ENCODE measurements at places on chromosomes 7 and 10.

DNA sequence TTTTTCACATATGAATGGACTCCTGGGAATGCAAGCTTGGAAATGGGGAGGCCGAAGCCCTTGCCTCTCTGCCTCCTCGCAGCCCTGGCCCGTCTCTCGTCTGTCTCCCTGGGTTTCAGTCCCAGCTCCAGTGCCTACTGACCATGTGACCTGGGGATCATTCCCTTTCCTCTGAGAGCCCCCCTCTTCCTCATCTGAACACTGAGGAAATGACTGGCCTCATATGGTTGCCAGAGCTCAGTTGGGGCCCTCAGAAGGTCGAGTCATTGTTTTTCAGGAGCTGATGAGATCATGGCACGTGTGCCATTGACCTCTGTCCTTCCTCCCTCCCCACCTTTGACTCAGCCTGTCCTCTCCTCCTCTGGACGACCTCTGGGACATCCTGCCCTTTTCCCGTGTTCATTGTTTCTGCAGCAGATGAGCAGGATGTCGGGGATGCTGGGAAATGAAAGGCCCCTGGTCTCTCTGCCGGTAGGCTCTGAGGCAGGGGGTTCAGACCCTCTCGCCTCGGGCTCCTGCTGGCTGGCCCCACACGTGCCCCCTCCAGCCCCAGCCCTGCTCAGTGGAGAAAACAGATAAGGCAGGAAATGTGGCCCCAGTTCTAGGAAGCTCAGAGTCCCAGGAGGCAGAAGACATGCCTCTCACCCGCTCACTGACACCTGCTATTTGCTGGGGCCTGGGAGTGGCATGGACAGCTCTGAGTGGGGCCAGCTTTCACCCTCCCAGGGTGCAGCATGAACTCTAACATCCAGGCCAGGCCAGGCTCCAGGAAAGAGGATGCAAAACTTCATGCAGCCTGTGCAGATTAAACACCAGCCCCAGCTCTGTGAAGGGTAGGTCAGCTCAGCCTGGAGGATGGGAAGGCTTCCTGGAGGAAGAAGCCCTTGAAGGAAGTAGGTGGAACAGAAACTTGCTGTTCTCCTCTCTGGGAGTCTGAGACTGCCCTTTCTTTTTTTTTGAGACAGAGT, 8.3 kb upstream of the PPP1R35 start:
- DNase-seq = no peak

DNA sequence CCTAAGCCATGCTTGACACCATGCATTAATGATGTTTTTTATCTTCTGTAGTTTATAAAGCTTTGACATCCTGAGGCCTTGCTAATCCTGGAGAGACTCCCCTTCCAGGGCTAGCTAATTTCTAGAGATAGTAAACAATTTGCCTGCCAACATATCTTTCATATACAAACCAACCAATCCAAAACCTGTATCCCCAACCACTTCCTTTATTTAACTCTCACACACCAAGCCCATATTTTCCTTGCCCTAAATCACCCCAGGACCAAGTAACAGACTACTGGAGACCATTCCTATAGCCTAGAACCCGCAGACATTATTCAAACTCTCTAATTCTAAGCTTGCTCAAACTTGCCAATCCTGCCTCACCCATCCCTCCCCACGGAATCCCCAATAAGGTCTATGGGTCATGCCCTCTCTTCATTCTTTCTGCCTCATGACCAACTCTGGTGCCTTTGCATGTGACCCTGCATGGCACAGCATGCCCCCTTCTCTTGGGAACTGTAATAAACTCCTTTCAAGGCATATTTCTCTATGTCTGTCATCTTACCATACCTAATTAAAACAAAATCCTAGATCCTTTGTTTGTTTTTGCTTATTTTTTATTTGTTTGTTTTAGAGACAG, 116.6 kb upstream of the CACUL1 start:
- no peak for DNase-seq

GRCh38 chr7:129454249-129454551, 20.0 kb downstream of the STRIP2 start:
- DNase-seq = no peak

GRCh38 chr10:125217990-125218675, 57.8 kb upstream of the CTBP2 start:
- no peak for DNase-seq

- no peak for DNase-seq
Measured at GRCh38 chr10:102236006-102236405, 5.3 kb downstream of the PITX3 start.

DNA sequence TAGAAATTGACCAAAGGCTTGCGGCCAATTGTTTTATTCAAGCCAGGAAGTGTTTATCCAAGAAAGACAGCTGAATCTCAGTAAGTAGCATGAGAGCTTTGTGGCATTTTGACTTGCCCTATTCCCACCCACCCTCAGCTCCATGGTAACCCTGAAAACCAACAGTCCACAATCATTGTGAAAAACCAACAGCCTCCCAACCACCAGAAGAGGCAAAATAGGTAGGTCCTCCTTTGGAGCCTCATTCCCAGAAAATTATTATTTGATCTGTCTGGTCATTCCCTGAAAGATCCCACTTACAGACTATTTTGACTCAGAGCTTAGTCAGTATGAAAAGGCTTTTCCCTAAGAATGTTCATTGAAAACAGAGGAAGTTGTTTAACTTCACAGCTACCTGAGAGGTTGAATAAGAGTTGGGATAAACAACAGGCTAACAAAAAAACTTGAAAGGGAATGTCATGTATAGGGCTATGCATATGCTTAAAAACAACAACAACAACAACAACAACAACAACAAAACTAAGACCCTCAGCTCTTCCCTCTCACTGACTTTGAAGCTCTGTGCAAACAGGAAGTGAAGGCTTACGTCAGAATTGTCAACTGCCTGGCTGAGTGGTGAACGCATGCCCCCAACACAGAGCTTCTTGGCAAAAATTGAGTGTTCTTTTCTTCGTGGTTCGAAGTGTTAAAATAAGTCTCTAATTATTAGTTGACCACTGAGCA, 11.2 kb downstream of the KPNA7 start:
- DNase-seq = no peak

- DNase-seq = no peak
Measured at GRCh38 chr7:50396856-50397255, 53.3 kb downstream of the FIGNL1 start.

DNA sequence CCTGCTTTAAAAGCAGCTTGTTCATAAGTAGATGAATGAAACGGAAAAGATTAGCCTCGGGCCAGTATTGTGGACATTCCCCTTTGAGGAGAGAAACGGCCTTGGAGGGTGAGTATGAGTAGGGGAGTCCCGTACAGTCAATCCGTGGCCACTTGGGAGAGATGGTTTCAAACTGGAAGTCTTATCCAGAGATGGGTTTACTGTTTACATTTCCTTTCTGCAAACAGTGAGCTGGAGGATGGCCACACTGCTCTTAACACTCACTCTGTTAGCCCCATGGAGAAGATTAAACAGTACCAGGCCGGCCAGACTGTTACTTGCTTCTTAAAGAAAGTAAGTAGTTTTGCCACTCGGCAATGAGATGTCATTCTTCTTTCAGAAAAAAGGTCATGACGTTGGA, 20.3 kb downstream of the CALHM2 start:
- no peak for DNase-seq

- no peak for DNase-seq
Measured at GRCh38 chr7:27215356-27215755, 15.5 kb upstream of the HOXA13 start.

- DNase-seq = no peak
Measured at GRCh38 chr7:101669307-101669706, 40.2 kb upstream of the MYL10 start.

DNA sequence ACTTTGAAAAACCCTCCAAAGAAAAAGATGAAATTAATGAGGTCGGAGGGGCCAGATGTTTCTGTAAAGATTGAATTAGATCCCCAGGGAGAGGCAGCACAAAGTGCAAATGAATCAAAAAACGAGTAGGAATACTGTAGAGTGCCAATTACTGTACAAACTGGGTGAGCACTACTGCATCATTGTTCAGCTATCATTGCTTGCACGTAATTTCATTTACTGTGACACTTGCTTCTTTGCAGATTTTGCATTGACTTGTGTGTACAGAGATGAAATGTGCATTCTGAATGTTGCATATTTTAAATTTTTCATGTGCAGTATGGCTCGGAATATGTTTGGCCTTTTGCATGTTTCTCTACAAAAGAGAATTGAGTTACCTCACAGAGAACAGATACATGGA, 123.7 kb downstream of the LCOR start:
- no peak for DNase-seq

- no peak for DNase-seq
Measured at GRCh38 chr7:27554826-27555225, 107.9 kb downstream of the HIBADH start.

DNA sequence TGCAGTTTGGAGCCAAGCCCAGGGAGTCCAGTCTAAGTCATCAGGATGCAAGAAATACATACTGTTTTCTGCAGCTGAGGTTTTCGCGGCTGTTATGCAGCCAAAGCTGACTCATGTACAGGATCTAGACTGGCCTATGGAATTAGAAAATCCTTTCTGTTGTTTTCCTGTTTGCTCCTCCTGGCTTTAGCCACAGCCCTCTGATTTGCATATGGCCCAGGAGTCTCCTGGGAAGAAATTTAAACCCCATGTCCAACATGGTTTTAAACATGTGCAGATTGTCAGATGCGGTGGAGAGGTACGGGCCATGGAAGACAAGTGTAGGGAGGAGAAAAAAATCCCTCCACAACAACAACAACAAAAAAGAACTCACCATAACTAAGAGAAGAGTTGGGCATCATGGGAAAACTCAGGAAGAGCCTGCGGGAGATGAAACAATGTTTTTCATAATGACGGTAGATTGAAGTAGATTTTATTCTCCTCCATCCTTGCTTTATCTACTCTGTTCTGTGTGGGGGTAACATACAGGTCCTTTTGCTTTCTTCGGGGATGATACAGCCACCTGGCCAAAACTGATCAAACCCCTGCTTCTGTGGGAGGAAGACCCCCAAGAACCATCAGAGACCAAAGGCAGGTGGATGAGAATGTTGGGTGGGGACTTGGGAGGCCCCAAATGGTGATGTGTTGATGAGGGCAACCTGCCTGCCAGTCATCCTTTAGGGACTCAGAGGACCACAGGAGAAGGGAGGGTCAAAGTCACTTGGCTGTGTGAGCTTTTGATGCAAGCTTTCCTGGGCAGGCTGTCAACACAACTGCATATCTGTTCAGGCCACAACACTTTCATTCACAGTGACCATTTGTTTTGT, 29.8 kb upstream of the GNA12 start:
- no peak for DNase-seq

DNA sequence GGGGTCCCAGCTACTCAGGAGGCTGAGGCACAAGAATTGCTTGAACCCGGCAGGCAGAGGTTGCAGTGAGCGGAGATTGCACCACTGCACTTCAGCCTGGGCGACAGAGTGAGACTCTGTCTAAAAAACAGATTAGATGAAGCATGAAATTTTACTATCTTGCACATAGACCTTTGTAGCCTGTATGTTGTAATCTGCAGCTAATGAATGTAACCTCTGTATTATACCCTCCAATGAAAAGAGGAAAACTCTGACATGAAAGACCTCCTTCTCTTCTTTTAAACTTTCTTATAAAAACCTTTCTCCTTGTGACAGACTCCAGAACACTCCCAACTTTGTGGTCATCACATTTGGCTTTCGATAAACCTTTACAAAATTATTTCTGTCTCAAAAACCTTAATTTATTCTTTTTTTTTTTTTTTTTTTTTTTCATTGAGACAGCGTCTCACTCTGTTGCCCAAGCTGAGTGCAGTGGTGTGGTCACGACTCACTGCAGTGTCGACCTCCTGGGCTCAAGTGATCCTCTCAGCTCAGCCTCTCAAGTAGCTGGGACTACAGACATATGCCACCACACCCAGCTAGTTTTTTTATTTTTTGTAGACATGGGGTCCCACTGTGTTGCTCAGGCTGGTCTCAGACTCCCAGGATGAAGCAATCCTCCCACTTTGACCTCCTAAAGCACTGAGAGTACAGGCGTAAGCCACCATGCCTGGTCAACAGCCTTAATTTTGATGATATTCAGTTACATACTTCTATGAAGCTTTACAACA, 97.4 kb downstream of the SVOPL start:
- DNase-seq = no peak

- DNase-seq = no peak
Measured at GRCh38 chr7:155213955-155214740, 83.5 kb upstream of the INSIG1 start.

DNA sequence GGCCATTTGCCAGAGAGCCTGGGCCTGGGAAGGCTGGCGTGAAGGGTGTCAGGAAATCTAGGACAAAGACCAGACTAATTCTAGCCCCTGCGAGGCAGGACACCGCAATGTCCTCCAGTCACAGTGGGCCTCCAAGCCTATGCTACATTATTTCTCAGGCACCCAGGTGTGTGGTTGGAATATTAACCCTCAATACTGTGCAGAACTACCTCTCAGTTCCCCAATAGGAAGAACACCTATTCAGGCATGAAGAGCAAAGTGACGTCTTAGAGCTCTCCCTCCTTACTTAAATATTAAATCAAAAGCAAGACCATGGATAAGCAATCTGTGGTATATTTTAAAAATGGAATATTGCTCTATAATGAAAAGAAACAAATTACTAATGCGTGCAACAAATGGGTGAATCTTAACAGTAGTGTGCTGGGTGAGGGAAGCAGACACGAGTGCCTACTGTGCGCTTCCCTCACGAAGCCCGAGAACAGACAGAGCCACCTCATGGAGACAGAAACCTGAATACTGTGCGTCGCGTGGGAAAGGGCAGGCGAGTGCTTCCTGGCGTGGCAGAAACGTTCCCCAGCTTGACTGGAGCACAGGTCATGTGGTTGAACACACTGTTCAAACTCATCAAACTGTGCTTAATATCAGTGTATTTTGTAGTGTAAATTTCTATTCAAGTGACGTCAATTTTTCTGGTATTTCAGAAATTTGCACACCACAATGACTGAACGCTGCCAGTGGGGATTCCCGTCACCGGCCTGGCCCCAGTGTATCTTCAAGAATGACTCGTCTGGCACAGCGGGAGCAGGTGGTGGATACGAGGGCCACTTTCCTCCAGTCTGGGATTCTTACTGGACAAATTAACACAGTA, 15.5 kb upstream of the PTPRN2 start:
- DNase-seq = no peak

DNA sequence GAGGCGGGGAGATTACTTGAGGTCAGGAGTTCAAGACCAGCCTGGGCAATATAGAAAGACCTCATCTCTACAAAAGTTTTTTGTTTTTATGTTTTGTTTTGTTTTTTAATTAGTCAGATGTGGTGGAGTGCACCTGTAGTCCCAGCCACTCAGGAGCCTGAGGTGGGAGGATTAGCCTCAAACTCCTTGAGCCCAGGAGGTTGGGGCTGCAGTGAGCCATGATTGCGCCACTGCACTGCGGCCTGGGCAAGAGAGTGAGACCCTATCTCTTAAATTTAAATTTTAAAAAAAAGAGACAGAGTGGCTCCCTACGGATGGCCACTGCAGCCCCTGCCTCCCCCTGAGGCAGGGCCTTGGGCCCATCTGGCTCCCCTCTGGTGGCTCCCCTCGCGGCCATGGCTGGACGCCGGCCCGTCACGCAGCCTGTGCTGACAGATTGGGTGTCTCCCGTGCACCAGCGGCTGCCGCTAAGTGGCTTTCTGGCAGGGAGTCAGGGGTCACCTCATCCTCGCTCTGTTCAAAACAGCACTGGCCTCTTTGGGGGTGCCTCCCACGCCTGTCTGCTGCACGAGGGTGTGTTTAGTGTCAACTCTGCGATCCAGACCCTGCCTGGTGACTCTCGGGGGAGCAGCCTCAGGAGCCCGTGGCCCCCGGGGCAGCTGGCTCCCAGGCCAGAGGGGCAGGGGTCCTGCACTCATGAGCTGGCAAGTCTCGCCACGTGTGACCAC, 44.4 kb upstream of the ELN start:
- no peak for DNase-seq
